ENCODE measurements at places on chromosomes 7 and 10. TPM values are rescaled to one million over a fixed set of nuclear protein-coding genes. Genes with fewer than 3 reads are reported as not detected.

DNA sequence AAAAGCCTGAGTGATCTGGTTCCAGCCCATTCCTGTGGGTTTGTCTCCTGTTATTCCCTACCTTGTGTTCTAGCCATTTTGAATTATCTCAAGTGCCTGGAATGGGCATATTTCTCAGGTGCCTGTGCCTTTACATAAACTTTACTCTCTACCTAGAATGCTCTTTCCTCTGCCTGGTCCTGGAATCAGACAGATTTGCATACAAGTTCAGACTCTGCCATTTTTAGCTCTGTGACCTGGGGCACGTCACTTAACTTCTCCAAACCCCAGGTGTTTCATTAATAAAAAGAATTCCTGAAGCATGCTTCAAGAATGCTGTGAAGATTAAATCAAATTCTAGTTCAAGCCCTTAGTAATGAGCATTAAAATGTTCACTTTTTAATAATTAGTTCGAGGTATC is 7.8 kb downstream of the DCLRE1A start:
- no peak for DNase-seq

DNA sequence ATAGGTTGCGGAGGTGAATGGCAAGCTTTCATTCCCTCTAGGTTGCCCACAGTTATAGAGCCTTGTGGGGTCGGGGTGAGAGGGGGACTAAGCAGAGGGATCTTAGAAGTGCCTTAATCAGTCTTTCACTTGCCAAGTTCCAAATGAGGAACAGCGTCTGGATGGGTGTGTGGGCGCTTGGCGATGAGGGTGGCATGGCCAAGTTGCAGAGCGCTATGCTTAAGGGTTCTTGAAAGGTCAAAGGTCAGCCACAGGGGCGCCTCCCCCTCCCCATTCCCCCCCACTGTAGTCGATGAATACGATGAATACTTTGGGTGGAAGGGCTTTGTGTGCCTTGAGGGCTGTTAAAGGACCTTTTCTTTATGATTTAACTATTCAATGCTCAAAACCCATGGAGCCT is 185.0 kb downstream of the TCF7L2 start:
- no peak for DNase-seq

Gene GCC1
- total RNA-seq = 7.5 TPM

Gene ARMH3
- 51.9 TPM for total RNA-seq

Gene POMZP3
- total RNA-seq = 7.5 TPM

DNA sequence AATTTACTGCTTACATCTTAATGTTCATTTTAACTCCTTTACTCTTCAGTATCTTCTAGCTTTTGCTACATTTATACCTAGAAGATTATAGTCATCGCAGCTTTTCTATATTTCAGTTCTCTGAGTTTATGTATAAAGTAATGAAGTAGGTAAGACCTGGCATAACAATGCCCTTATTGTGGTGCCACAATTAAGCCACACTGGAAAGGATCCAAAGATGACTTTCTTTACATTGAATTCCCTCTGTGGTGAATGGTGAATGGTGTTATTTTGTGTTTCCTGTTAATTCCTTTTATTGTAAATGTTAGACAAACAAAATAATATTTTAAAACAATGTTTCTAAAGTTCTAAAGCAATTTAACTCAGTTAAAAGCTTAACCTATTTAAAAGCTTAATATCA is 36.2 kb downstream of the SEMA3D start:
- DNase-seq = no peak

- DNase-seq = no peak
Observed at GRCh38 chr10:117390420-117390819, 15.2 kb upstream of the PDZD8 start.

Measured in Right ventricle myocardium inferior (tissue), 1 donor.